A549 treated with CORT108297 at 1 μM for 4 hours (cell line): ENCODE measurements at places on chromosomes 16 and 17. TPM values are rescaled to one million over a fixed set of nuclear protein-coding genes. Genes with fewer than 3 reads are reported as not detected.

Gene TBC1D3C
- total RNA-seq: not detected in 5 replicates

Gene MIS12
- 16.8 to 18.0 TPM (median 17.8 TPM) in 5 replicates for total RNA-seq

Gene CFAP97D1
- 0.02 TPM in 3 of 5 replicates, not detected in the others for total RNA-seq

Gene CSH2
- not detected in 5 replicates for total RNA-seq

Gene TMEM100
- total RNA-seq: not detected in 5 replicates

Gene CLEC3A
- not detected in 5 replicates for total RNA-seq

Gene KLHDC4
- 34.6 to 44.4 TPM (median 42.2 TPM) in 5 replicates for total RNA-seq

Gene BCO1
- 0.94 to 1.1 TPM (median 1.0 TPM) in 5 replicates for total RNA-seq

Gene HIGD1B
- not detected in 5 replicates for total RNA-seq

Gene LITAFD
- not detected in 5 replicates for total RNA-seq

Gene RAB11FIP4
- 1.2 to 2.0 TPM (median 1.7 TPM) in 5 replicates for total RNA-seq

Gene TMEM114
- total RNA-seq: not detected in 5 replicates

Gene ABCA9
- 0.01 to 0.10 TPM in 2 of 5 replicates, not detected in the others for total RNA-seq

Gene NPIPA5
- total RNA-seq: 0.29 to 4.3 TPM (median 0.54 TPM) in 5 replicates

Gene PRAC1
- not detected in 5 replicates for total RNA-seq

Gene CALB2
- total RNA-seq: 5.0 to 7.7 TPM (median 5.9 TPM) in 5 replicates

Gene TGFB1I1
- total RNA-seq: 35.9 to 63.4 TPM (median 47.8 TPM) in 5 replicates

Gene SHISA9
- 0.01 to 0.08 TPM (median 0.02 TPM) in 3 of 5 replicates, not detected in the others for total RNA-seq

Gene CNGB1
- 0.07 to 0.45 TPM (median 0.16 TPM) in 5 replicates for total RNA-seq

Gene P2RX5
- 18.7 to 25.5 TPM (median 24.7 TPM) in 5 replicates for total RNA-seq

Gene IGFBP4
- total RNA-seq: 2,114 to 2,923 TPM (median 2,705 TPM) in 5 replicates

Gene NOXO1
- total RNA-seq: 0.09 to 0.52 TPM (median 0.21 TPM) in 5 replicates

Gene MEIOB
- total RNA-seq: 1.7 to 2.3 TPM (median 1.9 TPM) in 5 replicates

Gene NPB
- total RNA-seq: 0.51 to 0.77 TPM (median 0.61 TPM) in 5 replicates

Gene OR4D1
- 0.02 TPM in 1 of 5 replicates, not detected in the others for total RNA-seq

Gene DHX40
- total RNA-seq: 33.5 to 45.8 TPM (median 39.2 TPM) in 5 replicates

Gene ANKFN1
- total RNA-seq: 0.07 to 0.09 TPM in 2 of 5 replicates, not detected in the others

Gene IL17C
- not detected in 5 replicates for total RNA-seq

Gene CYGB
- 0.91 to 1.8 TPM (median 1.1 TPM) in 5 replicates for total RNA-seq

Gene PLA2G15
- total RNA-seq: 12.2 to 16.1 TPM (median 15.3 TPM) in 5 replicates

Gene AGRP
- total RNA-seq: not detected in 5 replicates

Gene CACNG1
- total RNA-seq: 0.08 to 0.25 TPM (median 0.14 TPM) in 4 of 5 replicates, not detected in the other

Gene MYL4
- total RNA-seq: 0.18 to 0.23 TPM in 2 of 5 replicates, not detected in the others

Gene RGS9
- total RNA-seq: 6.0 to 7.4 TPM (median 6.0 TPM) in 5 replicates

Gene CDYL2
- total RNA-seq: 0.32 to 0.70 TPM (median 0.50 TPM) in 5 replicates

Gene CCT6B
- 0.77 to 1.5 TPM (median 1.3 TPM) in 5 replicates for total RNA-seq

Gene TNFRSF17
- not detected in 5 replicates for total RNA-seq

Gene PDE6G
- total RNA-seq: 1.5 to 3.5 TPM (median 2.3 TPM) in 5 replicates

Gene CRISPLD2
- total RNA-seq: 3.0 to 3.5 TPM (median 3.2 TPM) in 5 replicates

Gene TSPOAP1
- not detected in 5 replicates for total RNA-seq

Gene SPG7
- 85.8 to 96.5 TPM (median 94.3 TPM) in 5 replicates for total RNA-seq

Gene PPY
- total RNA-seq: 0.22 TPM in 1 of 5 replicates, not detected in the others

Gene FZD2
- total RNA-seq: 28.5 to 50.4 TPM (median 43.5 TPM) in 5 replicates

Gene HOXB2
- total RNA-seq: 0.51 to 0.76 TPM (median 0.55 TPM) in 5 replicates

Gene STAT5A
- 3.8 to 6.8 TPM (median 5.8 TPM) in 5 replicates for total RNA-seq
